ENCODE measurements at places on chromosomes 3 and 15. TPM values are rescaled to one million over a fixed set of nuclear protein-coding genes. Genes with fewer than 3 reads are reported as not detected.

TRIM42 gene
- total RNA-seq = not detected

GRCh38 chr3:20125897-20126296, 60.1 kb downstream of the SGO1 start:
- DNase-seq = no peak

DNA sequence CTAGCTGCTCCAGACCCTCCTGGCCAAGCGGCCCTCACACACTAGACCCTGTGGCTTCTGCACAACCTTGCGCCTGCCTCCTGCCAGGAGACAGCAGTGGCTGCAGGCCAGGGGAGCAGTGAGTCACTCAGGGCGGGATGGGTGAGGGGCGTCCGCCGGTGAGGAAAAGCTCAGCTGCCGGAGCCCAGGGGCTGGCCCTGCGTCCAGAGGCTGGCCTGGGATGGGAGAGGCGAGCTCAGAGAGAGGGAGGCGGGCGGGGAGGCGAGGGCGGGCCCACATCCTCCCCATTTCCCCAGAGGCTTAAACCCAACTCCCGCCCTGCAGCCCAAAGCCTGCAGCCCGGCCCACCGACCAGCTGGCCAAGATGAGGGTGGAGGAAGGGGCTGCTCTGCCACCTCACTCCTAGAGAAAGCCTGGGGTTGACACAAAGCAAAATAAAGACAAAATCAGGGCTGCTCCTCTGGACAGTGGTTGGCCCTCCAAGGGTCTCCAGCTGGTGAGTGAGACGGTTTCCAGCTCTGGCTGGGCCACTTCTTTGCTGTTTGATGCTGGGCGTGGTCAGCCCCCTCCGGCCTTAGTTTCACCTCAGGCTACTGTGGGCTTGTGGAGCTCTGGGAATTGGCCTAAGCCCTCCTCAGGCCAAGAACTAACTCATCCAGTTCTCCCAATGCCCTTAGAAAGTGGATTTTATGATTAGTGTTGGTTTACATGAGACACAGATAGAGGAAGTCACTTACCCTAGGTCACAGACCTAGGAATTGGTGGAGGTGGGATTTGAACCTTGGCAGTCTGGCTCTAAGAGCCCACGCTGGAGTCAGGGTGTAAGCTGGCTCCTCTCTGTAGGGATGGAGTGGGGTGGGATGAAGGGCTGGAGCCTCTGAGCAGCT, 50.6 kb downstream of the IQSEC1 start:
- peak; percentile 86 for DNase-seq

DNA sequence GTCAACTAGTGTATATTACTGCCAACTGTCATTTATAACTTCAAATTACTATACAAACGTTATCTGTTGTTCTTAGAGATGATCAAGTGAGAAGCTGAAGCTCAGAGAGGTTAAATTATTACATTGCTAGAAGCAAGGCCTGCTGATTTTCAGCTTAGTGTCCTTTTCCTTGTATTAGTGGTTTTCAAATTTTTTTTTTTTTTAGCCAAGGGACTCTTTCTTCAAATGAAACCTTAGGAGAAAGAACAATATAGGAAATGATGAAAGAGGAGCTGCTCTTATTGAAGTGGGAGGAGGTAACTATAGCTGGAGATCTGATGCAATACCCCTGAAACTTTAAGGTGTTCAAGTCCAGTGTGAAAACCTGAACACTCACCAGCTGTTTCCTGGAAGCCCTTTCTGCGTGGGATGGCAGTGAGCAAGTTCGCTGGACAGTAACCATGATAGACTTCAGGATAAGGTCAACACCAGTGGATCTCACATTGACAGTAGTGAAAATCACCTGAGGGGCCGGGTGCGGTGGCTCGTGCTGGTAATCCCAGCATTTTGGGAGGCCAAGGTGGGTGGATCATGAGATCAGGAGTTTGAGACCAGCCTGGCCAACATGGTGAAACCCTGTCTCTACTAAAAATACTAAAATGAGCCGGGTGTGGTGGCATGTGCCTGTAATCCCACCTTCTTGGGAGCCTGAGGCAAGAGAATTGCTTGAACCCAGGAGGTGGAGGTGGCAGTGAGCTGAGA, 376.2 kb downstream of the EDEM1 start:
- no peak for DNase-seq

P3H2 gene
- 46.9 TPM for total RNA-seq

DNA sequence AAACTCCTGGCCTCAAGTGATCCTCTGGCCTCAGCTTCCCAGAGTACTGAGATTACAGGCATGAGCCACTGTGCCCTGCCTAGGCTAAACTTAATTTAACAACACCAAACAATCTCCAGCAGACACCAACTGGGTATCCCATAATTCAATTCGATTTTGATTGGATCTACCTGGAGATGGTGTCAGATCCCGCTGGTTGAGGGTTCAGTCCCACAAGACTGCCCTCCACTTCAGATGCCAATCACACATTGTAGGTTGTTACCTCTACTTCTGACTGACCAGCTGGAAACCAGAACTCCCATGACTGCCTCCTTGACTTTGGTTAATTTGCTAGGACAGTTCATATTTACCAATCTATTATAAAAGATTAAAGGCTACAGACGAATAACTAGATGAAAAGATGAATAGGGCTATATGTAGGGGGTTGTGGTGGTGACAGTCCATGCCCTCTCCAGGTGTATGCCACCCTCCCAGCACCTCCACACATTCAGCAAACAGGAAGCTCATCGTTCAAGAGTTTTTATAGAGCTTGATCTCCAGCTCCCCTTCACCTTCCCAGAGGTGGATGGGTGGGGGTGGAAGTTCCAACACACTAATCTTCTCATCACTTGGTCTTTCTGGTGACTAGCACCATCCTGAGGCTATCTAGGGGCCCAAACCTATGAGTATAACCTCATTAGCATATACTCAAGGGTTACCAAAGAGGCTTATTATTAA, 9.3 kb downstream of the B2M start:
- no peak for DNase-seq

ROPN1 gene
- total RNA-seq = not detected

- peak; percentile 65 for DNase-seq
Observed at GRCh38 chr3:138442433-138442832, 8.0 kb downstream of the ESYT3 start.

GRCh38 chr15:83698294-83698693, 44.4 kb downstream of the ADAMTSL3 start:
- no peak for DNase-seq

- DNase-seq = no peak
Observed at GRCh38 chr3:46878781-46879436, 1.4 kb downstream of the PTH1R start.

GRCh38 chr15:92610101-92610520, 45.5 kb downstream of the FAM174B start:
- DNase-seq = no peak

CHRNA7 gene
- 1.5 TPM for total RNA-seq

VEPH1 gene
- 9.3 TPM for total RNA-seq

ZBBX gene
- total RNA-seq = 1.3 TPM

IL12A gene
- 3.0 TPM for total RNA-seq

DNA sequence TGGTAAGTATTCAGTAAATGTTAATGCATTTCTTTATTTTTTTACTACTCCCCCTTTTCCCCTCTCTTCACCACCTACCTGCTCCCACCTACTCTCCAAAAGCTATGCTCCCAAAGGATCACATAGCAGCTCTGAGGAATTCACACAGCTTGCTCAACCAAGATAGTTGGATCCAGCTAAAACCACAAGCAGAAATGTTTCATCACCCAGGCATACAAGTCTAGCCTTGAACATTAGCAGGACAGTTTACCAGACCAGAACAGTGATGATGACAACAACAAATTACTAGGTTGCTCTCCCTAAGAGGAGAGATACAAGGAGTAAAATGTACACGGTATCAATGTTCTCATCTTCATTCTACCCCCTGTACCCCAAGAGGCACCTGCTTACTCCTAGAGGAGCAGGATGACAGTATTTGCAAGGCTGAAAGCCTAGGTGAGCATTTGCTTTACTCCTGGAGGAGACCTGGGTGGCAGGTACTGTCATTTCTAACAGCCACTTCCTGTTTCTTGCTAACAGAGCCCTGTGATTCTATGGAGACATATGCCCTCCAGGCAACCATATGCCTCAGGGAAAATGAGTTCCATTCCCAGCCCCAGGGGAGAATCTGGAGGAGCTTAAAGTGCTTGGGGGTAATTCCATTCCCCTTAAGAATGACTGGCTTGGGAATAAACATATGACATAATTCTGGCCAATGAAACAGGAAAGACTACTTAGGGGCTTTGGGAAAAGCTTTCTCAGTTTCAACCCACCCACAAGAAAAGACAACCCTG, 237.5 kb downstream of the NTRK3 start:
- peak; percentile 87 for DNase-seq

DNA sequence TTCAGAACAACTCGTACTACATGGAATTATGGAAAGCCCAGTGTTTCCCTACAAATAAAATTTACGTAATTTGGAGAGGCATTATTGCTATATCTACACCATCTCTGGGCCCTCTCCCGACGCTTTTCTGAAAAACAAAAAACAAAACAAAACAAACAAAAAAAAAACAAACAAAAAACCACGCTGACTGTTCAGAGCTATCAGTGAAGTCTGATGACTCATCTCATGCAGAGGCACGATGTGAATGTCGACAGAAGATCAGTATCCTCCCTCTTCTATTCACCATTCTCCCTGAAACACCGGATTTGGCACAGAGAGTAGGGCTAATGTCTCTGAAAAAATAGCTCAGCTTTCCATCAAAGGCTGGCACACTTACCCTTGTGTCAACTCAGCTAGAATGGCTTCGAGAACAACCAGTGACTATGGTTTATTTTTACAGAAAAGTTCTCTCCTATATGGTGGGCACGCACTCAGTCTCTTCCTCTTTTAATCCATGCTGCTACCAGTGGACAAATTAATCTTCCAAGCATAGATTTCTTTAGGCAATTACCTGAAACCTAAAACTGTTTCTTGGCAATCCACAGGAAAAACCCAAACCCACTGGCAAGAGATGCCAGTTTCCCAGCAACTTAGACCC, 1.5 kb downstream of the CRBN start:
- peak; percentile 11 for DNase-seq

GRCh38 chr15:66253418-66254088, at the start of gene MEGF11:
Gene MEGF11, minus strand, starts transcription at chr15:66253750. Its CDS starts 125,347 bp downstream, at chr15:66128403.
- DNase-seq = peak; percentile 38

DNA sequence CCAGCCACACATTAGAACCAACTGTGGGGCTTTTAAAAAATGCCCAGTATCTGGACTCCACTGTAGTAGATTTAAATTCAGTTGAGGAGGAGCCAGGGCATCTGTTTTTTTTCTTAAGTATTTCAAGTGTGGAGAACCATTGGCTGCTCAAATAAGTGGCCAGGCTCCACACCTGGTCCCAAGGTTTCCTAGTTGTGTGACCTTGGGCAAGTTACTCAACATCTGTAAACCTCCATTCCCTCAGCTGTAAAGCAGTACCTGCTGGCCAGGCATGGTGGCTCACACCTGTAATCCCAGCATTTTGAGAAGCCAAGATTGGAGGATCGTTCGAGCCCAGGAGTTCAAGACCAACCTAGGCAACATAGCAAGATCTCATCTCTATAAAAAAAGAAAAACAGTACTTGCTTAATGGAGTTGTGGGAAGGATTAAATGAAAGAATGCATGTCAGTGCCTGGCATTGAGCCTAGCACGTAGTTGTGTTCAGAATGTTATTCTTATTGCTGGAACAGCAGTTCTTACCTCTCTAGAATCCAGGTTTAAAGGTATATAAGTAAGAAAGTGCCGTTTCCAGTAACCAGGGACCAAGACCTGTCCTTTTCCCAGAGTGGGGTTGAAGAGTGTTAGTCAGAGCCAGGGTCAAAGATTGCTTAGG, 2.0 kb downstream of the PPP1R14D start:
- DNase-seq = no peak

- no peak for DNase-seq
Observed at GRCh38 chr15:88472225-88472624, 4.7 kb downstream of the MRPS11 start.

IREB2 gene
- 69.2 TPM for total RNA-seq

DNA sequence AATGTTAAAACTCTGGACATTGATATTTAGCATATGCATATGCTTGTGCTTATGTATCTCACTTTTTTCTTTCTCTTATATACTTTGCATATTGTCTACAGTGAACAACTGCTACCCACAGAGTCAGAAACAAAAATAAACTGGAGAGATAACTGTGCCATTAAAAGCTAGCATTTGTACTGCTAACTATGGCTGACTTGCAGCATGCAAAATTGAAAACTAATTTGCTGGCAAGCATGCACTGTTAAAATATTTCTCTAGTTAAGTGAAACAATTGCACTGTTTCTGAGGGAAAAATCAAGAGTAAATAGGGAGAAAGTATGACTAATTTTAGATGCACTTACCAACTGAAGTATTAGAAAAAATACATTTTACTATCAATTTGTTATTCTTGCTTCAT, 177.8 kb downstream of the CBLB start:
- DNase-seq = peak; percentile 15

DNA sequence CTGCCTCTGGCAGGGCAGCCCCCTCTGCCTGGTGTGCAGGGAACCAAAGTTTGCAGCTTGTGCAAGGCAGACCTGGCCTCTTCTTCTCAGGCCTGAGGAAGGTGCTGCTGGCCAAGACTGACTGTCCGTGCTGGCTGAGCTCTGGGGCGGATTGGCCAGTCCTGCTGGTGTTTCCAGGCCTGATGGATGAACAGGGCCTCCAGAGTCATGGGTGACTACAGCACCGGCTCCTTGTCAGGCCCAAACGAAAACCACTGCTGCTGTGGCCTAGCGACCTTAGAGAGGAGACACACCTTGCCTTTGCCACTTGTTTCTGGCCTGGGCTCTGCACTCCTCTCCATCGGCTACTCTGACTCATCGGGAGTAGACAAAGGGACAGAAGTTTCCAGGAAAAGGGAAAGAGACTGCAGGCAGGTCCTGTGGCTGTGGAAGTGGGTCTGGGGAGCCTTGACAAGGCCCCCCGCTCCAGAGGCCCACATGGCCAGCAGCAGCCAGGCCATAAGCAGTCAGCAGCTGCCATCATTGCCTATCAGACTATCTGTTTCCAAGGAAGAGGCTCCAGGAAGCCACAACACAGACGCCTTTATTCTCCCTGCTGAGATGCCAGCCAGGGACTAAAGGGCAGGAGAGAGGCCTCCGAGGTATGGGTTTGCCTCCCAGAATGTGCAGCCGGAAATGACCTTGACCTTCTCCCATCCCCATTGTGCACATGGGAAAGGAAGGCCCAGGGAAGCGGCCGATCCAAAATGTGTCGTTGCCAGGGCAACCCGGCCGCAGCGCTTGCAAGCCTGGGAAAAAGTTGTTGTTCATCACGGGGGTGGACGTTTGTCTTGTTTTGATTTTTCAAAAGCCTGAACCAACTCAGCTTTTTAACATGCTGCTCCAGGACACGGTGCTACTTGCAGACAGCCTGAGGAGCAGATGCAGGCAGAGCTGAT, 160.5 kb downstream of the CHSY1 start:
- DNase-seq = peak; percentile 79

DNA sequence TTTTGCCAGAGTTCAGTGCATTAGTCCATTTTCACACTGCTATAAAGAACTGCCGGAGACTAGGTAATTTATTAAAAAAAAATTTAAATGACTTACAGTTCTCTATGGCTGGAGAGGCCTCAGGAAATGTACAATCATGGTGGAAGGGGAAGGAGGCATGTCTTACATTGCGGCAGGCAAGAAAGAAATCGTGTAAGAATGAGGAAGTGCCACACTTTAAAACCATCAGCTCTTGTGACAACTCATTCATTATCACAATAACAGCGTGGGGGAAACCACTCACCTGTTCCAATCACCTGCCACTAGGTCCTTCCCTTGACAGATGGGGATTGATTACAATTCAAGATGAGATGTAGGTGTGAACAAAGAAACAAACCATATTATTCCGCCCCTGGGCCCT, 1361.4 kb downstream of the NSUN3 start:
- no peak for DNase-seq

GRCh38 chr3:37814547-37814946, 47.1 kb upstream of the CTDSPL start:
- no peak for DNase-seq

- DNase-seq = no peak
Observed at GRCh38 chr3:126995254-126995780, 12.4 kb downstream of the PLXNA1 start.

AHSG gene
- total RNA-seq = not detected
